Activated CD4-positive, alpha-beta T cell treated with anti-CD3 and anti-CD28 coated beads, Interleukin-2, amount 10 ng/mL, durations not matched to agents 24 days and 14 days (primary cell): ENCODE measurements at places on chromosomes 16 and 17.
A peak's percentile ranks its signal among the peaks of the same experiment; 100 is the strongest.

- DNase-seq: peak; percentile 67
Measured at GRCh38 chr16:75326333-75326732, 74.9 kb upstream of the BCAR1 start.

- DNase-seq: no peak
Measured at GRCh38 chr16:54862529-54862928, 68.1 kb upstream of the IRX5 start.

GRCh38 chr17:1110862-1111598 is 68.8 kb downstream of the ABR start:
- no peak for DNase-seq

DNA sequence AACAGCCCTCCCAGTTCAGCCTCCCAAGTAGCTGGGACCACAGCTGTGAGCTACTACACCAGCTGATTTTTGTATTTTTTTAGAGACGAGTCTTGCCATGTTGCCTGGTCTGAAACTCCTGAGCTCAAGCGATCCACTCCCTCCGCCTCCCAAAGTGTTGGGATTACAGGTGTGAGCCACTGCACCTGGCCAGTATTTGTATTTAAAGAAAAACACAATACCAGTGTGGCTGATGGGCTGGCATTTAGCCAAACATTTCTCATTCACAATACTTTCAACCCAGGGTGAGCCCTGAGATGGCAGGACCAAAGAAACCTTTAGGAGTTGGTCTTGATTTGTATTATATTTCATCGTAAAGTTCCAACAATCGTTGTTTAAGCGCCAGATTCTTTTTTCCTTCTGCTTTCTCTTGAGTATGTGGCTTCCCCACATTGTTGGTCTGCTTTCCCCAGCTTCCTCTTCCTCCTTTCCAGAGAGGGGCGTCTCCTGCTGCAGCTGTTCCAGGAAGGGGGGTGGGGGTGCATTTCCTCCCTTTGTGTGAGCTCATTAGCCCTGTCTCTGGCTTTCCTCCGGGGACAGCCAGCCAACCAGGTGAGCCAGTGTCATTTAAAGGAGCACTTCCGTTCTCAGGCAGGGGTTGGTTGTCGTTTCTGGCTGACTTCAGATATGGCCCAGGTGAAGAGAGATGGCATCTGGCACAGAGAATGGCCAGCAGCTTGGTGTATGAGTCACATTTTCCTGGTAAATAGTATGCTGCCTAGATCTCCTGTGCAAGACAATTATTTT is 79.9 kb downstream of the GPRC5B start:
- peak; percentile 82 for DNase-seq

- peak; percentile 90 for DNase-seq
Measured at GRCh38 chr17:17356149-17356930, 53.2 kb downstream of the NT5M start.

- DNase-seq: no peak
Measured at GRCh38 chr16:14106457-14106856, 35.3 kb downstream of the MRTFB start.

DNA sequence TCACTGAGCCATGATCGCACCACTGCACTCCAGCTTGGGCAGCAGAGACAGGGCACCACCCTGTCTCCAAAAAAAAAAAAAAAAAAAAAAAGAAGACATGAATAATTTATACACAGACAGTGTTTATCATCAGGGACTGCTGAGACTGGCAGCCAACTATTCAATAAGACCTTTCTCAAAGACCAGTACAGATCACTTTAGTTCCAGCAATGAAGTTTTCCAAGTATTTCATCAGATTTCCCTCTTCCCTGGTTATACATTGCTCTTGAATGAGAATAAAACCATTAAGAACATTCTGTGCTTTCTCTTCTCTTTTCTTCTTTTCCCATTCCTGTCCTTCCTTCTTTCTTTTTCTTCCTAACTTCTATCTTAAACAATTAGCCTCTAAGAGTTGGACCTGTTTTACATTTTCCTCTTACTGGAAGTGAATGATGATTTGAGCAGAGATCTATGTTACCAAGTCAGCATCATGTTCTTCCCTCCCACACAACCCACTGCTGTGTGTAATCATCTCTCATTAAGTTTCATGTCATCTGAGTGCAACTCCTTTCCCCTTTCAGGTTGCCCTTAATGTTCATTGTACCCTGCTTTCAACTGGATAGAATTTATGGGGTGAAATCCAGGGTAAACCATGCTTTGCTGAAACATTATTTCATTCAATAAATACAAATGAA is 35.9 kb upstream of the SMIM36 start:
- no peak for DNase-seq

GRCh38 chr16:75109732-75110243 is 6.8 kb downstream of the LDHD start:
- no peak for DNase-seq
